ENCODE measurements at places on chromosomes 2 and 18.

- DNase-seq, result no peak
These were observed at the start of gene DQX1 for GRCh38 chr2:74525717-74526648. DQX1 (minus strand) TSS chr2:74526231; CDS start chr2:74525729, 502 bp downstream.

- no peak for DNase-seq
These were observed 223.5 kb downstream of the PIK3C3 start for GRCh38 chr18:42178376-42179080.

- peak; percentile 4 for DNase-seq
These were observed 5.4 kb upstream of the TDRD15 start for GRCh38 chr2:21118302-21118920.

DNA sequence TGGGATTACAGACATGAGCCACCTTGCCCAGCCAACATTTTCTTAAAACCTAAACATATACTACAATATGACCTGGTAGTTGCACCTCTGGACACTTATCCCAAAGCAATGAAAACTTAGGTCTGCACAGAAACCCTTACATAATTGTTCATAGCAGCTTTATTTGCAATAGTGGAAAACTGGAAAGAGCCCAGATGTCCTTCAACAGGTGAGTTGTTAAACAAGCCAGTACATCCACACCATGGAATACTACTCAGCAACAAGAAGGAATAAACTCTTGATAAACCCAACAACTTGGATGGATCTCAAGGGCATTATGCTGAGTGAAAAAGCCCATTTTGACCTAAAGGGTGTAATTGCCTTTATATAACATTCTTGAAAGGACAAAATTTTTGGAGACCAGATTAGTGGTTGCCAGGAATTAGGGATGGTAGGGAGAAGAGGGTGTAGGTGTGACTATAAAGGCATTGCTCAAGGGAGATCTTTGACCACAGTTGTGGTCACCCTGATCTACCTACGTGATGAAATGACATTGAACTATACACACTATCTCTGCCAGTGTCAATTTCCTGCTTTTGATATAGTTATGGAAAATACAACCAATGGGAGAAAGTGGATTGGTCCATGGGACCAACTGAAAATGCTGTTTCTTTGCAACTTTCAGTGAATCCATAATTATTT is 11.9 kb upstream of the AMMECR1L start:
- DNase-seq, result no peak

DNA sequence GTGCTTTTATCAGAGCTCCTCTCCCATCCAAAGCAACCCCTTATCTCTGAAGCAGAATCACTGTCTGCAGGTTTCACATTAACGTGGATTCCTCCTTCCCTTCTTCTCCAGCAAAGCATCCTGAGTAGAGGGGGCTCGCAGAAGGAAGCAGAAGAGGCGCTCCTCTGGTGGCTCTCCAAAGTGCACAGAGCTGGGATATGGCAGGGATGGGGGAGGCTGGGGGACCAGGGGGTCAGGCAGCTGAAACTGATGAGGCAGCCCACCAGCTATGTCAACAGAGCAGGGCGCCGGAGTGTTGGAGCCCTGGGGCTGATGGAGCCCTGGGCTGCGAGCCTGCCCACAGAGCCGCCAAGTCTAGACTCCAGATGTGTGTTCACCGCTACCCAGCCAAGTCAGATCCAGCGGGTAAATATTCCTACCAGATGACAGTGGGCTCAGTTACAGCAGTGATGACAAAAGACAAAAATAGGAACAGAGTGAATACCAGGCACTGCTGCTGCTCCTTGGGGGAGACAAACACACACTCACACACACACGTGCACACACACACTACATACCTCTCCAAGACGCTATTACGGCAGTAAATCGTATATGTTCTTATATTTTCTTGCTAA is 678.3 kb upstream of the ID2 start:
- no peak for DNase-seq

DNA sequence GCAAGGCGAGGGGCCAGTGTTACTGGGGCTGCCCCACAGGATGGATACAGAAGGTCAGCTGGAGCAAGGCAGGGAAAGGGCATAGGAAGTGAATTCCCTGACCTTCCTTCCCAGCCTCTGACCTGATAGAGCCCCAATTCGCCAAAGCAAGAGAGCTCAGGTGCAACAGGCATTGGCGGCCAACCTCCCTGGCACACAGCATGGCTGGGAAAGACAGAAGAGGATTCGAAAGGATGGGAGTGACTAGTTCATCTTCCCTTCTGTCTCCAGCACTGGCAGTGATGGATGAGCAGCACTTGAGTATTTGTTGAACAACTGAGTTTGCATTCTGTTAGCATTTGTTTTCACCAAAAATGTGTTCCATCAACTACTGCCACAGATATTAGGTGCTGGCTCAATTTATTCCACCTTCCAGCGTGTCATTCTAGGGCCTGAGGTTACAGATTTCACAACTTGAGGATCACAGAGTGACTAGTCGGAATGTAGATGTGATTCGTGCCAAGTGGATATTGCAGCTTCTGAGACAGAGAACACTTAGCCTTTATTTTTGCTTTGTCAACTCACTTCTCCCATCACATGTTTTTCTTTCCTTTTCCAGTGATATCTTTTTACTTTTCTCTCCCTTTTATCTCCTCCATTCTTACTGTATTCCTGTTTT is 6.2 kb downstream of the COPS8 start:
- DNase-seq, result no peak

DNA sequence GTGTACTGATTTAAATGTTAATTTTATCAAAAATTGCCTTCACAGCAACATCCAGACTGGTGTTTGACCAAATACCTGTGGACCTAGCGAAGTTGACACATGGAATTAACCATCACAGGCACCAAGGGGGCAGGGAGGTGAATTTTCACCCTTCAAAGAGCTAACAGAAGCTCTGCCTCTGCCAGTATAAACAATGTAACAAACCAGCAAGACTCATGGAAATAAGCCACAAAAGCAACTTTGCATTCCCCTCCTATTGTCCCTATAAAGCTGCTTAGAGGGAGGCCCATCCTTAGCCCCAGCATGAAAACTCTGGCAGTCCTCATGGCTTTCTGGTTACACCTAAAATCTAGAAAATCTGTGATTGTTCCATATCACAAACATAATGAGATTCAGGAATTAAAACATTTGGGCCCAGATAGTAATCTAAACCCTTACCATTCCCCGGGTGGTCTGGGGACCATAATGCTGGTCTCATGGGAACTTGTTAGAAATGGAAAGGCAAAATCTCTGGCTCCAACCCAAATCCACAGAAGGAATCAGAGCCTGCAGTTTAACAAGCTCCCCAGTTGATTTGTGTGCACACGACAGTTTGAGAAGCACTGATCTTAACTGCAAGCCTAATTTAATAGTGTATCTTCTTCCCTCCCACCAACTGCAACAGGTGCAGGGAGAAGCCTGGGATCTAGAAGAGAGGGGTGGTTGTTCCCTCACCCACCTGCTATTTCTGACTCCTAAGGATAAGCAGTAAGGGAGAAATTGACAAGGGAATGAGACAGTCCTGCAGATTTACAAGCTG is 23.1 kb downstream of the SERPINB11 start:
- DNase-seq, result no peak

DNA sequence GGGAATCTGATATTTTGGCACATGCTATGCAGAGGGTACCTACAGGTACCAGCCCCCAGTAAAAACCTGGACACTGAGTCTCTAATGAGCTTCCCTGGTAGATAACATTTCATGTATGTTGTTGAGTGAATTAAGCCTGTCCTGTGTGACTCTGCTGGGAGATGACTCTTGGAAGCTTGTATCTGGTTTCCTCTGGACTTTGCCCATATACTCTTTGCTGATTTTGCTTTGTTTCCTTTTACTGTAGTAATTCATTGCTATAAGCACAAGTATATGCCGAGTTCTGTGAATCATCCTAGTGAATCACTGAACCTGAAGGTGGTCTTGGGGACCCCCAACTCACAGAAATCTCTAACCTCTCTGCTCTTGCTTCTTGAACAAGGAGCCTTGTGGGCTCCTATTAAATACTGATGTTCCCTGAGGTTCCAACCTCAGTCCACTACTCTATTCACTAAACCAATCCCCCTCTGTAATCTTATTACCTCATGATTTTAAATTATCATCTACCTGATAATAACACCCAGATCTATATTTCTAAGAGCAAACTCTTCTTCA is 94.3 kb upstream of the WDSUB1 start:
- DNase-seq, result no peak

GRCh38 chr2:160920791-160921303 is 239.4 kb upstream of the TANK start:
- DNase-seq, result peak; percentile 69

DNA sequence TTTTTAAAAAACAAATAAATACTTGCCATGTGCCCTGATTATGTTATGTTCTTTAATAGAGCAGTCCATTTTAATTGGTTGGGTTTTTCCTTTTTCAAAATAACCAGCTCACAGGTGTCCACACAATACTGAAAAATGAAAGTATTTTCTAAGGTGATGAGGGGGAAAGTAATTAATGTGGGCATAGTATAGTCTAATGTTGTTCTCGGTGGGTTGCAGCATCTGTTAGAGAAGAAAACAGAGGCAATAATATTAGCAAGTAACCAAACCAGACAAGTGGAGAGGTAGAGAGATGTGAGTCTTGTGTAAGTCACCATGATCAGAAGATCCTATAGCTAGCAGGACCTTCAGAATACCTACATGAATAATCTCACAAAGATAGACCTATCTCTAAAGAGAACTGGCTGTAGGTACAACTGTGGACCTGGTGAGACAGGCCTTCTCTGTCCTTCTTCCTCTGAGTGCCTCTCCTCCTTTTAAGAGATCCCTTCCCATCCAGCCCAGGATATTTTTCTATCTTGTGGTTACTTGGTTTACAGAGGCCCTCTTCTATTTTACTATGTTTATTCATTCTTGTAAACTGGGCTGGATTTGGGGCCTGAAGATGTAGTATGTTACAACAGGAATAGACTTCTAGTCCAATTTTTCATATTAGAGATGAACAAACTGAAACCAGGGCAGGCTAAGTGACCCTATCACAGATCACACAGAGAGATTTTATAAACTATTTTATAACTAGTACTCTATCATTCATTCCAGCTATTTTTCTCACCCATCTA is 67.1 kb upstream of the MSTN start:
- DNase-seq, result no peak

DNA sequence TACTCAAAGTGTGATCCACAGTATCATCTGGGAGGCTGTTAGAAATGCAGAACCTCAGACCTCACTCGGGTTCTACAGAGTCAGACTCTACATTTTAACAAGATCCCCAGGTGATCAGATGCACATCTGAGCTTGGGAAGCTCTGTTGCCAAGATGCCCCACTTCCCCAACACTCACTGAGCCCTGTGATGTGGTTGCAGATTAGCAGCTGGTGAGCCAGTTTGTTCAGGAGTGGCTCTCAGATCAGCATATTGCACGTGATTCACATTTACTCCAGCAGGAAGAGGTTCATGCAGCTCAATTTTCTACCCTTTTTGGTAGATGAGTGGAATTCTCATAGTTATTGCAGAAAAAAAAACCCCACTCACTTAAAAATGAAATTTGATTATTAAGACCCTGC is 96.4 kb downstream of the VIT start:
- no peak for DNase-seq

- DNase-seq, result no peak
These were observed 36.7 kb downstream of the ASAP2 start for GRCh38 chr2:9243357-9243756.

GRCh38 chr2:213065583-213066442 is 85.6 kb downstream of the IKZF2 start:
- DNase-seq, result no peak

- DNase-seq, result peak; percentile 88
These were observed 11.3 kb downstream of the STK17B start for GRCh38 chr2:196160101-196160500.

DNA sequence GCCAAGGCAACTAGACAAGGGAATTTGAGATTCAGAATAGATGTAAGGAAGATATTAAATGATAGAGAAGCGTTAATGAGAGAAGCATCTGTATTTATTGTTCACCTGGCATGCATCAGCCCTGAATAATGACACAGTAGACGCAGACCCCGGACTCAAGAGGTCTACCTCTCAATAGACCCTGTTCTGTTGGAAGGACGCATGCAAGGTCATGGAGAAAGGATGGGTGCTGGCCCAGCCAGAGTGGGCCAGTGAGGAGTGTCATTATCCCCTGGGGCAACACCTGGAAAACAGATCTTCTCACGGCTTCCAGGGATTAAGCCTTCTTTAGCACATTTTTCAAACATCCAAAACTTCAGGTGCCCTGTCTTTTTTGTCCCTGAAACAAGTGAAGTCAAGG is 461.0 kb downstream of the EIPR1 start:
- no peak for DNase-seq

GRCh38 chr2:110853948-110854347 is 121.6 kb downstream of the ACOXL start:
- DNase-seq, result no peak

DNA sequence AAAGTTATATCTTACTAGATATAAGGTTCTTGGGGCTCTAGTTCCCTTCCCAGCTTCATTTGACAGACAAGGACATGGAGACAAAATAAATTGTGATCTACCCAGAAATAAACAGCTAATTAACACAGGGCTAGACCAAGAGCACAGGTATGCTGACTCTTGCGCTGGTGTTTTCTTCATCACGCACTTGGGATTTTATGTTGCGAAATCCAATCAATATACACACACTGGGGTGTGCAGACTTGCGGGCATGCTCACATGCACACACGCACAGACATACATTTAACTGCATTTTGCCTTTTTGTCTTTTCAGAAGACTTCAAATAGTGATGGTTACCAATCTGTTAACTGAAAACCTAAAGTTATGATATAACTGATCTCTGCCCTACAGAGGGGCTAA is 91.2 kb downstream of the LRATD1 start:
- no peak for DNase-seq

GRCh38 chr18:75358928-75359327 is 68.6 kb downstream of the SMIM21 start:
- DNase-seq, result no peak

DNA sequence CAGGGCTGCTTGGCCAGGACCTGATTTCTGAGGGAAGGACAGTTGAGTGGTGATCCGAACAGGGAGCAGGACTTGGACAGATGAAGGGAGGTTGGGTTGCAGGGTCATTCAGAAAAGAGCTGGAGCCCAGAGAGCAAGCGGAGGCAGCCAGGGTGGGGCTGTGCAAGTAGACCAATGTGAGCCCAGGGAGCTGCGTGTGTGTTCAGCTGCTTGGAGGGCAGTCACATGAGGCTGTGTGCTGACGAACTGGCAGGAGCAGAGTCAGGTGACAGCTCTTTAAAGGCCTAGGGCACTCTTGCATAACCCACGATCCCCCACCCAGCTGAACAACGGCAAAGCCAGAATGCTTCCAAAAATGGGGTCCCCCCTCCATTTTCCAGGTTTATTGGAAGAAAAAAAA is 4.6 kb upstream of the MLPH start:
- DNase-seq, result no peak

GRCh38 chr2:3940661-3941060 is 237.3 kb downstream of the DCDC2C start:
- DNase-seq, result no peak

- DNase-seq, result no peak
These were observed 198.6 kb upstream of the EPAS1 start for GRCh38 chr2:46098621-46099062.

GRCh38 chr2:180001726-180002125 is 5.4 kb downstream of the CWC22 start:
- no peak for DNase-seq

- no peak for DNase-seq
These were observed 41.0 kb downstream of the AGAP1 start for GRCh38 chr2:235534678-235535422.

- no peak for DNase-seq
These were observed 277.8 kb upstream of the SIX2 start for GRCh38 chr2:45287045-45287444.

GRCh38 chr18:41899535-41899934 is 55.5 kb upstream of the PIK3C3 start:
- DNase-seq, result no peak

- DNase-seq, result peak; percentile 98
These were observed 97.6 kb upstream of the SLC39A10 start for GRCh38 chr2:195559431-195559914.

- DNase-seq, result no peak
These were observed 175.4 kb downstream of the ANTXR1 start for GRCh38 chr2:69188182-69188900.
